Heart left ventricle (tissue), 16 donors: ENCODE measurements at places on chromosomes 12 and 14. TPM values are rescaled to one million over a fixed set of nuclear protein-coding genes. Genes with fewer than 3 reads are reported as not detected.

DNA sequence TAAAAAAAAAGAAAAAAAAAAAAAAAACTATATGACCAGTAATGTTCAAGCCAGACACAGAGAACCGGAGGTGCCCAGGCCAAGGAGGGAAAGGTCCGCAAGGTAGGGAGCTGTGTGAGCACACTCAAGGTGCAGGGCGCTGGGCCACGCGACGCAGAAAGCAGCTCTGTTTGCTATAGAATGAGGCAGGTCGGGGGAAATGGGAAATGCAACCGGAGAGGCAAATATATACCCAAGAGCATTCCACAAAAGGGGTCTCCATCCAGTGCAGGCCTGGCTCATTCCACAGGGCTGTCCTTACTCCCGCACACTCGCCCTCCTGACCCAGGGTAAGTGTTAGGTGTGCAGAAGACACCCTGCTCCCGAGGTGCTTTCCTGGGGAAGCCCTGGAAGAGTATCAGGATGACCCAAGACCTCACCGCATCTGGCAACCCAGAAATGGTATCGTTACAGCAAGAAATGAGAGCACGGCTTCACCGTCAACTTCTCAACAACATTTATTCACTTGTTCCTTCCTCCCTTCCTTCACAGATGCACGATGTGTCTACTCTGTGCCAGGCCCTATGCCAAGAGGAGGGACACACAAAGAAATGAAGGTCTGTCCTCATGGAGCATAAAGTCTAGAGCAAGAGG, 86.4 kb downstream of the BCL11B start:
- no peak overlapping the region for H3K27ac ChIP-seq
- no peak for DNase-seq
- no peak overlapping the region for H3K4me3 ChIP-seq
- H3K36me3 ChIP-seq, result no peaks in the 10 kb centered on the region
- no peaks in the 10 kb centered on the region for H3K4me1 ChIP-seq

DNA sequence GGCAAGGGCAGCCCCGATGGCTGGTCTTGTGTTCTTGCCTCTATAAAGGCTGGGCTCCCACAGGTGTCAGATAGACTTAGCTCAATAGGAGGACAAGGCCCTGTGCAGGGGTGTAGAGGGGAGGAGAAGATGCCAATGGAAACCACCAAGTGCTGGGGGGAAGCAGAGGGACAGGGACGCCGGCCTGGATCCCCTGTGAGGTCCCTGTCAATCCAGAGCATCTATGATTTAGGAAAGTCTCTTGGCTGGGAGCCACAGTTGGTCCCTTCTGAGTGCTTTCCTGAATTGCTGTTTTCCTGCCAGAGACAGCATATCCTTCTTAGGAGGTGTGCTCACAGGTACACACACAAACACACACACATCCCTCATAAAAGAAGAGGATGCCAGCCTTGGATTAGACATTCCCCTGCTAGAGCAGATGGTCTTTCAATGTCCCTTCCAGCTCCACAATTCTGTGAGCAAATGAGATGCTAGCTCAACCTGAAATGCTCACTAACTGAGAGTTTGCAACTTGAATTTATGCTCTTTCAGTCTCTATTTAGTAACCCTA, 62.7 kb downstream of the TTC7B start:
- peaks cover 3% of the 10 kb centered on the region for H3K4me1 ChIP-seq
- H3K27me3 ChIP-seq, result no peaks in the 10 kb centered on the region
- H3K27ac ChIP-seq, result no peak overlapping the region
- H3K4me3 ChIP-seq, result no peak overlapping the region
- H3K36me3 ChIP-seq, result no peaks in the 10 kb centered on the region

- peaks cover 11% of the 10 kb centered on the region for H3K4me1 ChIP-seq
- DNase-seq, result no peak
- no peak overlapping the region for H3K27ac ChIP-seq
- no peaks in the 10 kb centered on the region for H3K36me3 ChIP-seq
- H3K27me3 ChIP-seq, result no peaks in the 10 kb centered on the region
Measured at GRCh38 chr12:19161216-19161615, 31.7 kb downstream of the PLEKHA5 start.

MYO1A gene
- total RNA-seq, result not detected
